Activated CD4-positive, alpha-beta T cell treated with anti-CD3 and anti-CD28 coated beads for 4 hours (primary cell): ENCODE measurements at places on chromosomes 13 and 19.

GRCh38 chr13:36068566-36068965, 62.6 kb downstream of the DCLK1 start:
- no peak for DNase-seq

DNA sequence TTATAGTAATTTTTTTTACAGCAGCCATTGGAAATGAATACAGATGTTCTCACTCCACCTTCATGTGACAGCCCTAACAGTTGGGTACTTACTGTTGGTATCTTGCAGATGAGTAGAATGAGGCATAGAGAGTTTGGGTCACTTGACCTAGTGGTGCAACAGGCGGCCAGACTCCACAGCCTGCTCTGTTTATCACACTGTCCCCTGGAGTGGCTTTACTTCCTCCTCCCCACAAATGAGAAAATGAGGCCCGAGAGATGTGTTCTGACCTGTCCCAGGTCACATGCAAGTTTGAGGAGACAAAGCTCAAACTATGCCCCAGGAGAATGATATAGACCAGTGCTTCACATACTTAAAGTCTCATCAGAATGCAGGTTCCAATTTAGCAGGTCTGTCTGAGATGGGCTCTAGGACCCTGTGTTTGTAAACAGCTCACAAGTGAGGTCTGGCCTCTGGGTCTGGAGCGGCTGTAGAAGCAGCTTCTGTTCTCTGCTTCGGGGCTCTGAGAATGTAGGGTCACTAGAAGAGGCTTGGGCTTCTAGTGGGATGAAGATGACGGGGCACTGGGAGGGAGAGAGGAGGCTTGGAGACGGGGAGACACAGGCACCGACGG, 37.4 kb upstream of the RCBTB2 start:
- DNase-seq = no peak

GRCh38 chr13:97001636-97002035, 7.4 kb upstream of the OXGR1 start:
- no peak for DNase-seq

- no peak for DNase-seq
Measured at GRCh38 chr19:54207983-54208783, 7.5 kb downstream of the RPS9 start.

DNA sequence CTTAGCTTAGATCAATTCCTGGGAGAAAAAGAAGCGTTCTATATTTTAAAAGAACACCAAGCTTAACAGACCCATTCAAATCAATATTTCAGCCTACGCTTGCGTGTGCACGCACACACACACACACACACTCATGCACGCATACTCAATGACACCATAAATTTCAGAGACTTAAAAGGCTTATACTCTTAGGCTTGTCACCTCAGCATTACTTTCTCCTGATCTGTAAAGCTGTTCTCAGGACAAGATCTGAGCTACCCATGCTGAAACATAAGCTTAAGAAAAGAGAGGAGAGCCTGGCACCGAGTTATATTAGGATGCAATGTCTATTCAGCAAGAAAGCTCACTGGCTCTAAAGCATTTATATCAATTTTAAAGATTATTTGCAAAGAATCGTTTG, 368.5 kb downstream of the FGF14 start:
- DNase-seq = no peak
